CD4-positive, alpha-beta memory T cell (primary cell): ENCODE measurements at places on chromosomes 5 and 9. TPM values are rescaled to one million over a fixed set of nuclear protein-coding genes. Genes with fewer than 3 reads are reported as not detected.

IL13 gene
- total RNA-seq, result not detected

IFNA21 gene
- total RNA-seq, result not detected

CER1 gene
- total RNA-seq, result not detected

OSTF1 gene
- total RNA-seq, result 59.8 TPM

AJM1 gene
- 2.8 TPM for total RNA-seq
